Stimulated activated CD4-positive, alpha-beta T cell treated with anti-CD3 and anti-CD28 coated beads, Interleukin-15, amount 100 ng/mL, for 1 hour (primary cell): ENCODE measurements at places on chromosomes 2 and 18.

GRCh38 chr2:84457686-84458085 lies 1.4 kb downstream of the SUCLG1 start:
- no peak for DNase-seq

GRCh38 chr2:241039416-241039815 lies 41.0 kb downstream of the SNED1 start:
- no peak for DNase-seq

DNA sequence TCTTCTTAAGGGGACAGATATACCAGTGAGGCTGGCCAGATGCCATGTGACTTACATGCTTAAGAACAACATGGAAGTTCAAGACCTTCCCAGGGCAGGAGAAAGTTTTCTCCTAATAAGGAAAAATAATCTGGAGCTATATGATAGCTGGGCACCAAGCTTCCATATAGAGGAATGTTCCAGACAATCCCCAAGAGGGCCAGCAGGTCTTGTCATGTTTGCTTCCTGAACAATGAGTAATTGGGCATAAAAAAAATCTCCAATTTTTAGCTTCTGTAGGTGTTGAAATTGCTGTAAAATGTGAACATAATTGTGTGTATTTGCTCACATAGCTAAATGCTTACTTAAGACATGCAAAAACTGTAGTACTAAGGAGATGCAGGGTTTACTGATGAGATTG lies 809.5 kb upstream of the PIK3C3 start:
- DNase-seq: no peak

- DNase-seq: no peak
These were observed 49.0 kb upstream of the TWSG1 start for GRCh38 chr18:9285604-9286003.

DNA sequence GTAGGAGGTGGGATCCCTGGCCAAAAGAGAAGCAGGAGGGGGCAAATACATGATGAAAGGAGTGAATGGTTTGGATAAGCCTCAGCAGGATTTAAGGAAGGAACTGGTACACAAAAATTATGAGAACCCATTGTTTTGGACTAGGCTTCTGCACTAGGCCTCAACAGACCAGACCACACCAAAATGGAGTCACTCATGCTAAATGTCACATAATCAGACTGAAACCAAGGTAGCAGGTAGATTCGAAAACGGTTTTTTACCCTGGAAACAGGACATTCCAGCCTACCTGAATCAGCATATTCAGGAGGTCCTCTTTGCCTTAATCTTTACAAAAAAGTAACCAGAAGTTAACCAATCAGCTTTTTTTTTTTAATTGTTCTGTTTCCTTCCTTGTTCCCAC lies 49.4 kb upstream of the CDCA7 start:
- no peak for DNase-seq

DNA sequence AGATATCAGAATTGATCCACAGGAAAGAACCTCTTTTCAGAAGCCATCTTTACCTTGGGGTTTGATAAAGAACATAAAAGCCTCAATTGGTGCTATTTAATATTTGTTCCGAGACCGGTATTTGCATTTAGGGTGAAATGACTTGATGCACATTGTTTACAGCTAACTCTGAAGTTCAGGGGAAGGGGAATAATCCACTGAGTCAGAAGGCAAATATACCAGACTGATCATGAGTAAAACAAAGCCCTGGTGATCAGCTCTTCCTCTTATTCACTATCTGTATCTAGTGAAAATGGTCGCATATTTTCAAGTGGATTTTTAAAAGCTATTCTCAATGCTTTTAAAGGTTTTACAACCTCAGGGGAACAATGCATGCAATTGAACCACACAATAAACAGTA lies 53.0 kb upstream of the ATP8B1 start:
- no peak for DNase-seq

GRCh38 chr18:48769006-48769636 lies 181.6 kb downstream of the SMAD7 start:
- DNase-seq: no peak
